ENCODE measurements at places on chromosomes 7 and 10.

GRCh38 chr10:6092731-6093130 lies 3.9 kb downstream of the RBM17 start:
- no peak for DNase-seq

DNA sequence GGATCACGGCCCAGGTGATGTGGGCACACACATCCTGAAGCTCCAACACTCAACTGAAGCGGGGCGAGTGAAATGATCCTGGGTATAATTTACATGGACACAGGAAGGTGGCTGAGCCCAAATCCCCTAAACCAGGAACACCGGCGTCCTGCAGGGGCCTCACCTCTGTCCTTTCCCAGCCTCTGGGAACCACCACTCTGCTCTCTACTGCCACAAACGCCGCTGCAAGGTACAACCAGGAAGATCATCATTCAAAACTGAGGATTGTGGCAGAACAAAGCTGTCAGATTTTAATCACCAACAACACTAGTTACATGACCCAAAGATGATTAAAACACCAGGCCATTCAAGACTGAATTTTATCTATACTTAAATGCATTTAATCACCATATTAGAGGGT lies 104.0 kb downstream of the DIP2C start:
- DNase-seq: no peak

GRCh38 chr10:26733750-26734568 lies 36.5 kb downstream of the PDSS1 start:
- no peak for DNase-seq

- DNase-seq: no peak
Observed at GRCh38 chr7:158576050-158576762, 11.4 kb downstream of the PTPRN2 start.

DNA sequence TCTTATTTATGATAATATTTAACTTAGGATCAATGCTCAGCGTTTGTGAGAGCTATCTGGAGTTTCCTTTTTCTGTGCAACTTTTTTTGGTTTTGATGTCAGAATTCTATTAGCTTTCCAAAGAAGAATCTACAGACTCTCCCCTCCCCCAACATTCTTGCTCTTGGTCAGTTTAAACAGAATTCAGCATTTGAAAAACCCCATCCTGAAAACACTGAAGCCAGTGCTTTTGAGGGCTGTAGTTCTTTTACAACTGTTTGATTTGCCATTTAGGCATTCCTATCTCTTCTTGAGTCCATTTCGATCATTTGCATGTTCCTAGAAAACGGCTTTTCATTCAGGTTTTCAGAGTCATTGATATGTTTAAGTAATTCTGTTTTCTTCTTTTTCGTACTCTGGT lies 15.6 kb upstream of the CXCL12 start:
- DNase-seq: no peak

GRCh38 chr7:103912891-103913605 lies 76.4 kb downstream of the RELN start:
- DNase-seq: no peak

DNA sequence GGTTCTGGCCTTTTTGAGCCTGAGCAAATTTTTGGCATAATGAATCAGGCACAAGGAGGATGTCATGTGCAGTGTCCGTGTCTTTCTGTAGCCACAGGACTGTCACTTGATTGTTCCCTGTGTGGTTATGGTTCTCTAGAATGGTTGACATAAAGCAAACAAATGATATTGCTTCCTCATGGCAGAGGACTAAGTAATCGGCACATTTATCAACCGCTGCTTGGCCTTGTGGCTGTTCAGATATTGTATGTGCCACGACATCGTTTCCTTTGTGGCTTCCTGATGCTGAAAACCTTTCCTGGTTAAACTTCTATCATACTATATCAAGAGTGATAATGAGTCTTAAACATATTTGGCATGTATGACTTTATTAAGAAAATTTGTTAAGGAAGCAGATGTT lies 598.8 kb downstream of the SUGCT start:
- no peak for DNase-seq

DNA sequence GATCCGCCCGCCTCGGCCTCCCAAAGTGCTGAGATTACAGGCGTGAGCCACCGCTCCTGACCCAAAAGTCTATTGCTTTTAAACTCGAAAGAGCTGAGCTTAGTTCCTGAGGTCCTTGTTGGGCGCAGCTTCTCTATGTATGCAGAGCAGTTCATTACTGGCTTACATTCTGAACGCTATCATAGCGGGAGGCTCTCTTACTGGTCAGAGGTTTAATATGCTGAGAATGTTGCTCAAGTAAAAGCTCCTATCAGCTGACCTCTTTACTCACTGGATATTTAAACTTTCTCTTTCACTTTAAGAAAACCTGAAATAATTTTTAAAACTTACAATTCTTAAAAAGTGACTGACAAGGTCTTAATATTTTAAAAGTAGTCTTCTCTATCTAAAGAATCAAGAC lies 160.8 kb upstream of the WNT16 start:
- no peak for DNase-seq

- no peak for DNase-seq
Observed at GRCh38 chr10:60908031-60908430, 36.0 kb downstream of the RHOBTB1 start.

Data from H54 (cell line).